NCI-H1436 treated with DMSO at 0.1 percent for 48 hours (cell line): ENCODE measurements at places on chromosomes 1 and 21.

GRCh38 chr1:3419415-3420204 is 34.9 kb upstream of the ARHGEF16 start:
- no peak for DNase-seq

GRCh38 chr21:39387461-39388037 is 38.7 kb upstream of the HMGN1 start:
- peak; percentile 46 for DNase-seq

GRCh38 chr1:155091071-155092051 is 12.7 kb downstream of the EFNA3 start:
- DNase-seq: no peak

GRCh38 chr21:15682977-15683376 is 46.8 kb upstream of the USP25 start:
- DNase-seq: no peak

DNA sequence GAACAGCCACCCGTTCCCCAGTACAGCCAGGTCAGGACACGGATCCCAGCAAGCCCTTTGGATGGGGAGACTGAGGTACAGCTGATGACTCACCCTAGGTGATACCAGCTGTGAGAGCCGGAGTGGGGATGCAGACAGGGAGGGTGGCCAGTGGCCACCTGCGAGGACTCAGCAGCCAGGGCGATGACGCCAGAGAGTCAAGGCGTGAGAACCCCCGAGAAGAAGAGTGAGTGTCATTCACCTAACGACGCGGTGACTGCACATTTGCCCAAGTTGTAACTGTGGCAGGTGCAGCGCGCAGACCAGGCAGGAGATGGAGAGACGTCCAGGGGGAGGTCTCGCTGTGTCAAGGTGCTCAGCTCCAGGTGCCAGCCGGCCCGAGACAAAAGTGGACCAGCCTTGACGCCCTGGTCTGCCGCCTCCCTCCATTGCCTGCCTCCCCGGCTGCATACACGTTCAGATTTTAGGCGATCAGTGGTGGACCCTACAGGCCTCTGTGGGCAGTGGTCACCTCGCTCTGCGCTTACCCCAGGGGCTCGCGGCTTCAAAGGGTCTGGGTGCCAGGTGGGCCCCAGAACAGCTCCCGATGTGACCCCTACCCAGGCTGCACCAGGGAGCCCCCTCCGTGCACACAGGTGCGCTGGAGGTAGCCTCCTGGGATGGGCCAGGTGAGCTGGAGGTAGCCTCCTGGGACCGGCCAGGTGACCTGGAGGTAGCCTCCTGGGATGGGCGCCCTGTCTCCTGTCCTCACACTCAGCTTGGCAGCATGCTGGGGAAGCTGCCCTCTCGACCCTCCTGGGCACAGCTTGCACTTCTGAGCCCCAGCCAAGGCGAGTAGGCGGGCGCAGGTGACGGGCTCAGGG is 11.9 kb downstream of the LRRC3 start:
- no peak for DNase-seq

DNA sequence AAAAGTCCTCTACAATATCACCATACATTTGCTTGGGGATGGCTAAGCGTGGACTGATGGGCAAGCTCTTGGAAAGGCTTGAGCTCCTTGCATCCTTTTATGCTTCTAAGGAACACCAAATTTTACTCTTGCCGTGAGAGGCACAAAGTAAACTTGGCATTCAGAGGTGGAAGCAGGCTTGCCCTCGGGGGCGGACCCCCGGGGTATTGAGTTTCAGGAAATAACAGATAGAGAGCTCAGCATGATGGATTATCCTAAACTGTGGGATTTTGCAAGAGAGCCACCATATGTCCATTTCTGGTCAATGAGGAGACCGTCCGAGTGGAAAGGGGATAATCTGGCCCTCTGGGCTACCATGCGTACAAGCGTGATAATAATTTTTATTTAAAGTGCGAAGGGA is 14.0 kb downstream of the IFI16 start:
- DNase-seq: no peak

DNA sequence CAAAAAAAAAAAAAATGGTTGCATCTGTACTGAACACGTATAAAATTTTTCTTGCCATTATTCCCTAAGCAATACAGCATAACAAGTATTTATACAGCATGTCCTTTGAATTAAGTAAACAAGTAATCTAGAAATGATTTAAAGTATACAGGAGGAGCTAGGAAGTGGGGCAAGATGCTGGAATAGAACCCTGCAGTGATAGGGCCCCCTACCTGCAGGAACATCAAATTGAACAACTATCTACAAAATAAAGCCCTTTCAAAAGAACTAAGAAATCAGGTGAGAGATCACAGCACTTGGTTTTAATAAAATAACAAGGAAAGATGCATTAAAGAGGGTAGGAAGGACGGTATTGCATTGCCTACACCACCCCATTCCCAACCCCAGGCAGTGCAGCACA is 10.9 kb downstream of the TSHB start:
- DNase-seq: no peak

DNA sequence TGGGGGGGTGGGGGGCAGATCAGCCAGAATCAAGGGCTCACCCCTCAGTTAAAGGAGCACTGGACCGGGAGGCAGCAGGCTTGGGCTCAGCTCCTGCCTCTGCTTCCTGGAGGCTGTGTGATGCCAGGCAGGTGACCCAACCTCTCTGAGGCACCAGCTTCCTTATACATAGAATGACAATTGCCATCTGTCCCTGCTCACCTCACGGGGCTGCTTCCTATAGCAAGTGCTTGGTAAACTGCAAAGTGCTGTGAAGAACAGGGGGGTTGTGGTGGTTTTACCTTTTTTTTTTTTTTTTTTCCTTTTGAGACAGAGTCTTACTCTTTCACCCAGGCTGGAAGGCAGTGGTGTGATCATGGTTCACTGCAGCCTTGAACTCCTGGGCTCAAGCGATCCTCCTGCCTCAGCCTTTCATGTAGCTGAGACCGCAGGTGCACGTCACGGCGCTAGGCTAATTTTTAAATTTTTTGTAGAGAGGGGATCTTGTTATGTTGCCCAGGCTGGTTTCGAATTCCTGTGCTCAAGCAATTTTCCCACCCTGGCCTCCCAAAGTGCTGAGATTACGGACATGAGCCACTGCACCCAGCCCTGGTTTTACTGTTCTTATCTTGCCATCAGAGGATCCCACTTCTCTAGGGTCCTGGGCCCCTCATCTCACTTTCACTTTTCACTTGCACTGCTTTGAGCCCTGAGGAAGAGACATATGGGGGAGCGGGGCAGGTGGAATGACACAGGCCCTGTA is 11.6 kb downstream of the KCNQ4 start:
- no peak for DNase-seq

- no peak for DNase-seq
These were observed 467.5 kb upstream of the CXADR start for GRCh38 chr21:17045214-17045853.

GRCh38 chr1:232226197-232226712 is 403.7 kb downstream of the SIPA1L2 start:
- no peak for DNase-seq
